NCI-H524 treated with DMSO at 0.1 percent for 48 hours (cell line): ENCODE measurements at places on chromosomes 12 and 14.

DNA sequence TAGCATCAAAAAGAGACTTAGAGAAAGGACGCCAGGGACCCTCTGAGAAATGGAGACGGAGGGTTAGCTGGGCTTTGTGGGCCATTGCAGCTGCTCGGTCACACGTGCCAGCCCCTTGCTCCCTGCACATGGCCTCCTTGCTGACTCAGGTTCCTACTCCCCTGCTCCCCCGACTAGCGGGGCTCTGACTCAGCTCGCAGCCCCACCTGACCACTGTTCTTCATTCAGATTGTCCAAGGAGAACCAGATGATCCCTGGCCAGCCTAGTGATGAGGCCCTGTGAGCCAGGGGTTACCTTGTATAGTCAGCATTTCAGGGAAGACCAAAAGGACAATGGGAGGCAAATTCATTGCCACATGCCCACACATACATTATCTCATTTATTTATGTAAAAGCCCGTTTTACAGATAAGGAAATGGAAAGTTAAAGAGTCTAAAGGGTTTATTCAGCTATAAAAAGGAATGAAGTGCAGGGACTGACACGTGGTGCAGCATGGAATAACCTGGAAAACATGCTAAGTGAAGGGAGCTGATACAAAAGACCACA, 103.4 kb downstream of the LGMN start:
- DNase-seq, result no peak

DNA sequence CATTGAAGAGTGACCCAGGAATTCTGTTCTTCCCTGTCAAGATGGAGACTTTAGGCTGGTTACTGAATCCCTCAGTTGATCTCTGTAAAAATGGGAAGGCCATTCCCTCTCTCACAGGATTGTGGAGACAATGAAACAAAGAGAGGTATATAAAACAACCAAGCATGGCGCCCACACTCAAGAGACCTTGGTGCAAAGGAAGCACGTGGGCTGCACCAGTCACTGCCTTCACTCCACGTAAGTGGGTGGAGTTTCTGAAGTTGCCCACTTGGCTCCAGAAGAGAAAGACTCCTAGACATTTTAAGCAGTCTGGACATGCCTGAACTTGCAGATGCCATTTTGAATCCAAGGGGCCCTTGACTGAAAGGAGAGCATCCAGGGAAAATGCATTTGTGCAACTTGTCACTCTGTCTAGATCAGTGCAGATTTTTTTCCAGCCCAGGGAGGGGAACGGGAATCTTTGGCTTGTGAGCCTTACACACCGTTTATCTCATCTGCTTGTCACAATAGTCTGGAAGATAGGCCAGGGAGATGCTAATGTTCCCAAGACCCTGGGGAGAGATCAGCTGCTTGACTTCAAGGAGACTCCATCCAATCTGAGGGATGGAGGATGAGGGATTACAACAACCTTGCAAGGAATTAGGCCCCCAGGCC, 96.9 kb upstream of the TBX3 start:
- DNase-seq, result no peak

- DNase-seq, result no peak
Measured at GRCh38 chr12:78802593-78802992, 62.0 kb upstream of the SYT1 start.

- DNase-seq, result no peak
Measured at GRCh38 chr12:78568321-78569020, 296.1 kb upstream of the SYT1 start.

DNA sequence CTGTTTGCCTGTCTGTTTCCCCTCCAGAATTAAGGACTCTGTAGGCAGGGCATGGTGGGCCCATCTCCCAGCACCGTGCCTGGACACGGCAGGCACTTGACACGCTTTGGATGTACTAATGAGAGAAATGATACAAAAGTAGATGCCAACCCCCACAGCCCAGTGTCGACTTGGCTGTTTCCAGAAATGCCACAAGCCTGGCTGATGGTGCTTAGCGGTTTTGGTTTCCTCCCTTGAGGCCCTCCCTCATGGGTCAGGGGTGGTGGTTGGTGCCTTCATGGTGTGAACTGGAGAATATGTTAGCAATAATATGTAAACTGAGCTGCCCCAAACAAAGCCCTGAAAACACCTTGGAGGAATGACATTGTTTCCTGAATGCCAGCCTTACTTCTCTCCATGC, 55.5 kb upstream of the ESRRB start:
- DNase-seq, result no peak

- no peak for DNase-seq
Measured at GRCh38 chr14:24664366-24664765, 30.4 kb upstream of the GZMB start.

- DNase-seq, result no peak
Measured at GRCh38 chr14:56036353-56036752, 81.9 kb upstream of the PELI2 start.

GRCh38 chr12:115518-115917, 49.0 kb downstream of the IQSEC3 start:
- DNase-seq, result no peak

DNA sequence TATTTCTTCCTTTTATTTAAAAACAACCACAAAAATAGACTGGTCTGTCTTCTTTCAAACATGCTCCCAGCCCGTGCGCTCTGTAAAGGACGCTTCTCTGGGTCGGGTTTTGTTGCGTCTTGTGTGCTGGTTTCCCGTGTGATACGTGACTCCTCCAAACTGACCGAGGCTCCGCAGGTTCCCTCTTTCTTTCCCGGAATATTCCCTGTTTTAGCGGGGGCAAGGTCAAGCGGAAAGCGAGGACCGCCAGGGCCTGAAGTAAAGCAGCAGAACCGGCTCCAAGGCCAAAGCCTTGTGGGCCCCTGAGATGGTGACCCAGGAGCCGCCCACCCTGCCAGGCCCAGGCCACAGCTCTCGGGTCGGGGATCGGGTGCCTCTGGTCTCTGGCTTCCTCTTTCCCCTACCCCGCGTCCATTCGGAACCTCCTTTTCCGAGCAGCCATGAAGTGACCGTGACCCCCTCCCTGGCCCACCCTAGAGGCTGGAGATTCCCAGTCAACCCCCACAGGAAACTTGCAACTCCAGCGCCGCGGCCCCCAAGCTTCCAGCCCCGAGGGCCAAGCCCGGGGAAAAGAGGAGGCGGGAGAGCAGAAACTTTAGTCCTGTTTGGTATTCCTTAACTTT, 885 bp upstream of the HOXC10 start:
- no peak for DNase-seq

- no peak for DNase-seq
Measured at GRCh38 chr12:90335566-90335965, 619.4 kb downstream of the CCER1 start.

DNA sequence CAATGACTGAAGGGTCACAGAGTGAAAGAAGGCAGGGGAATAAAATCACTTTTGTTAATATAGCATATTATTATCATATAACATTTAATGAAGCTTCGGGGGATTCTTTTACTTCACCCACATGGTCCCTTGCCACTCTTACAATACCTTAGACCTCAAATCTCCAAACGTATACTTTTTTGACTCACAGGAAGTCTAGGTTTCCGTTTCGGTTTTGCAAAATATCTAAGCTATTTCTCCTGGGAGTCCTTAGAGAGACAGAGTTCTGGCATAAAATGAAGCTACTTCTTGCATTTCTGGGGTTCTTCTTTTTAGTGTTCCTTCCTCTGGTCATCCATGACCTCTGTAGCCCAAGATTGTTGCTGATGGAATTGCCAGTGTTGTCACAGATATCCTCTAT, 590.5 kb upstream of the ATP2B1 start:
- DNase-seq, result no peak

- DNase-seq, result no peak
Measured at GRCh38 chr14:46322076-46322475, 329.5 kb downstream of the RPL10L start.

DNA sequence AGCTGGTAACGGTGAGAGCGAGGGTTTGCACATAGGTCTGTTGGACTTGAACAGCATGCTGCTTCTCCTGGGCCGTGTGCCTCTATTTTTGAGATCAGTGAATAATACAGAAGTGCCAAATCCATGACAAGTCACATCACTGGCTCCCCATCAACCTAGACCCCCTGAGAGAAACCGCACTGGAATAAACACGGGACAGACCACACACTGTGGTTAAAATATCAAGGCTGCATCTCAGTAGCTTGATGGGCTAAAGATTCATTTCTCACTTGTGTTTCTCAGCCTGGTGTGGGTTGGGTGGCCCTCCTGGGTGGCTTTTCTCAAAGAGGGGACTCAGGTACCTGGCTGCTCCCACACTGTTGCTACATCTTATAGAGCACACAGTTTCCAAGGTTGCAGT, 191.0 kb downstream of the DICER1 start:
- DNase-seq, result no peak

- peak; percentile 40 for DNase-seq
Measured at GRCh38 chr14:39984323-39984722, 552.1 kb upstream of the FBXO33 start.

DNA sequence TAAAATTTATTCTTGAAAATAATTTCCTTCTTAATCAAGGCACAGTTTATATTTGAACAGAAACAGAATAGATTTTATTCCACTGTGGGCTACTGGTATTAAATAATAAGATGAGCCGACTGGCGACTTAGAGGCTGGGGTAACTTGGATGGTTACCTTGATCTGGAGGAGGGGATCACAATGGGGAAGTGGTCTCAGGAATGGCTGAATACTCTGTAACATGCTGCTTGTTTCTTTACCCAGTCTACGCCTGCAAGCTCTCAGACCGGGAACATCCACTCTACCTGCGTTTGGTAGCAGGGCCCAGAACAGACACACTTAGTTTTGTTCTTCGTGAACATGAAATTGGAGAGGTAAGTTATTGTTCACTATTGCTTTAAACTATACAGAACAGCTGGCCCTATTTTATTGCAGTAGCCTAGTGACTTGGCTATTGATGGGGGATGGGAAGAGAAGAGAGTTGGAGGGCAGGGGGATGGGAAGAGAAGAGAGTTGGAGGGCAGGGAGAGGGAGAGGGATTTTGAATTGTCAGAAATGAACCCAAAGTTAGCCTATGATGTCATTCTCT, 67.9 kb downstream of the GNS start:
- peak; percentile 77 for DNase-seq

- no peak for DNase-seq
Measured at GRCh38 chr14:30312214-30312613, 246.7 kb upstream of the G2E3 start.
